ENCODE measurements at places on chromosomes 13 and 19.

DNA sequence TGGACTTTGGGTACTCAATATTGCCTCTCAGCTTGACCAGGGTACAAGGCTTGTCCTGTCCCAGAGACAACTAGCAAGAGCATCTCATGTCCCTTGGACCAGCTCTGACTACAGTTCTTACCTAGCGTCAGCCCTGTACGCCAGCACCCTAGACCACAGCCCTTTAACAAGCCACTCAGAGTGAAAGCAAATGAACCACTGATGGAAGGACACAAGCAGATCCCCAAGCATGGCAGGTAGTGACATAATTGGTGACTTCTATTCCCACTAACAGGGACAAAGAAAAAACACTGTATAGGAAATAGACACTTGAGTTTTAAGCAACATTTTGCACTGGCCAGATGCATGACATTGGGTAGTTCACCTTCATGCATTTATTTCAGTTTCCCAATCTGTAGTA is 8.8 kb upstream of the LRCH1 start:
- DNase-seq, result no peak

DNA sequence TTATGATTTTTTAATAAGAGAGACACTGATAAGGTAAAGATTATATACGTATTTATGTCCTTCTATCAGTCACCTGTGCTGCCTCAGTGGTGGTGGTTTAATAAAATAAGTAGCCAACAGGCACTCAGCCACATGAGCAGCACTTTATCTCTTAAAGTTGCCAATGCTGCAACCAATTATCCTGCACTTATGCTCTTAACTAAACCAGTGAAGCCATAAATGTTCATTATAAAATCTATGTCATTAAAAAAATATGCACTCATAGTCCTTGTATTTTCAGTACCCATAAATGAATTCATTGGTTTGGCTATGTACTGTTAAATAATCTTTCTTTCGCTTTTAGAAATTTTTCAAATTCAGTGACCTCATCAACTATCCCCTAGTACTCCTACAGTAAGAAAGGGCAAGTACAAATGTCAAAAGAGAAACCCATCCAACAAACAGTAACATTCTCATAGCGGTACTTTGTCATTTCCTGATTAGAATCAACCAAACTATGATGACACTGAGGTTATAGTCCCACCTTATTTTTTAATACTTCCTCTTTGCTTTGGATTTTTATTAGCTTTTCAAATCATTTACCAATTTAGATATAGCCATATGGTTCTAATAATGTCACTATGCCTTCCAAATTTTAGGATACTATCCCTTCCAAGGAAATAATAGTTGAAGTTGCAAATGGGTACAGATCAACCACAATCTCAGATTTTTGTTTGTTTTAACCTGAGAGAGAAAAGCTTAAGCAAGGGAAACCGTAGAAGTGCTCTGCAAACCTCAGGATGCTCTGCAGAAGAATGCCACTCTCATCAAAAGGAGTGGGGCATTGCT is 190.9 kb downstream of the KLF12 start:
- no peak for DNase-seq

GRCh38 chr13:65875031-65875430 is 1355.1 kb downstream of the PCDH9 start:
- no peak for DNase-seq

GRCh38 chr13:50923272-50923671 is 13.7 kb downstream of the RNASEH2B start:
- peak; percentile 27 for DNase-seq

GRCh38 chr13:78139765-78140164 is 221.1 kb upstream of the EDNRB start:
- no peak for DNase-seq

- DNase-seq, result no peak
Measured at GRCh38 chr19:7818806-7819205, 11.2 kb upstream of the EVI5L start.

DNA sequence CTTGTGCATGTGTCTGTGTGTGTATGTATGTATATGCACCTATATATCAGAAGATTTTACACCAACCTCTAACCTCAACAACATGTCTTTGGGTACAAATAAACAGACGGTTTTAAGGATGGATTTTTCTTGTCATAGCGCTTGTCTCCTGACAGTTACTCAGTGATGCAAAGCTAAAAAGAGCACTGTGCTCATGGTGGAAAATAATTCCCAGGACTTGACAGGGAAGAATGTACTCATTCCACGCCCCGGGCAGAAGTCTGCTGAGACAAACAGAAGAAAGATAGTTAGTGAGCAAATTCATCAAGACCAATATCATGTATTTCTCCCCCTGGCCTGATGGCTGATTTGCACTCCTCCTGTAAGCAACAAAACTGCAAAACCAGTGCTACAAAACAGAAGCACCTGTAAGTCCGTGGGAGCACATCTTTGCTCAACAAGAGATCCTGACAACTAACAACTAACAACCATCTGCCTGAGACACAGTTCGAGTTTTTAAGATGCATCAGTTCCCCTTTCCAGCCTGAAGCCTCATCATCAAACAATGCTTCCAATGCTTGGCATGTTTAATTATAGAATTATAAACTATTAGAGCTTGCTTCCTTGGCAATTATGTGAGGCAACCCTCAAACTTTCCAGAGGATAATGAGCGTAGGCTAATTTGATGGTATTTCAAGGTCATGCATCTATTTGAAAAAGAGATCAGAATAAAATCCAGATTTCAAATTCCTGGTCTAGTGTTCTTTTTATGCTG is 812.7 kb upstream of the MIR17HG start:
- DNase-seq, result no peak

- DNase-seq, result no peak
Measured at GRCh38 chr13:30715837-30716236, 19.5 kb upstream of the ALOX5AP start.

DNA sequence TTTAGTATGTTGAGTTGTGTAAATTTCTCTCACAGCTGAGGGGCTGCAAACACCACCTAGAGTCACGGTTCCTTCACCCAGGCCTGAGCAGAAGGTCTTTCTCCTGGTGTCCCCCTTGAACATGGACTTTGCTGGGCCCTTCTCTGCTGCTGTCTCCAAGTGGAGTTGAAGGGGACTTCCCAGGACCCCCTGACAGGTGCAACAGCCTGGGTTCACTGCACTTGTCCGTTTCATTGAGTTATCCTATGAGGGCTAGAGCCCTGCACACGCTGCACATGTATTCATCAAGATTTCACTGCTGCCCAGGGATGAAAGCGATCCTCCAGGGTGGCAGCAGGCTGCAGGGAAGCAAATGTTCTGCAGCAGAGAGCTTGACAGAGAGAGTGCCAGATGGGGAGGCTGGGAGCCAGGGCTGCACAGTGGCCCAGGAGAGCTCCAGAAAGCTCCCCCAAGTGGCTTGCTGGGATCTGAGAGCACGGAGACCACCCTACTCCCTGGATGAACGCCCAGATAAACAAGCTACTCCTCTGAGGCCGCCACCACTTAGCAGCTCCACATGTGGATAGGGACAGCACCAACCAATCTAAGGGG is 10.3 kb downstream of the TMEM272 start:
- DNase-seq, result no peak

DNA sequence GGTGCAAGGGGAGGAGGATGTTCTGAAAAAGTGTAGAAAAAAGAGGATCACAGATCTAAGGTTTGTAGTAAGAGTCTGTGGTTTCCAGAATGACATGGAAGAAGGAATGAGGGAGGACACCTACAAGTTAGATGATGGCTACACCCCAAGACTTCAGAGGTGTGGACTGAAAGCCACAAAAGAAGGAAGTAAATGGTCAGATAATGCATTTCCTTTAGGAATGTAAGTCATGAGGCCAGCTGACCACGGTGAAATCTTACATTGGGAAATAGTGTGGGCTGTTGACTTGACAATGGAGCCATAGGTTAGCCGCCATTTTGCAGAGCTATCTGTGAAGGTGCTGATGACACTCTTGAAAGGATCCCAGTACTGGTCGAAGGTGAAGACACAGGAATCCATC is 25.3 kb upstream of the FBXO27 start:
- DNase-seq, result peak; percentile 34

GRCh38 chr13:23468811-23469210 is 35.3 kb upstream of the SACS start:
- no peak for DNase-seq

GRCh38 chr13:50015258-50015657 is at the start of gene KCNRG:
TSS of gene KCNRG (plus strand) at chr13:50015444. CDS start at chr13:50015494, 50 bp downstream.
- no peak for DNase-seq

DNA sequence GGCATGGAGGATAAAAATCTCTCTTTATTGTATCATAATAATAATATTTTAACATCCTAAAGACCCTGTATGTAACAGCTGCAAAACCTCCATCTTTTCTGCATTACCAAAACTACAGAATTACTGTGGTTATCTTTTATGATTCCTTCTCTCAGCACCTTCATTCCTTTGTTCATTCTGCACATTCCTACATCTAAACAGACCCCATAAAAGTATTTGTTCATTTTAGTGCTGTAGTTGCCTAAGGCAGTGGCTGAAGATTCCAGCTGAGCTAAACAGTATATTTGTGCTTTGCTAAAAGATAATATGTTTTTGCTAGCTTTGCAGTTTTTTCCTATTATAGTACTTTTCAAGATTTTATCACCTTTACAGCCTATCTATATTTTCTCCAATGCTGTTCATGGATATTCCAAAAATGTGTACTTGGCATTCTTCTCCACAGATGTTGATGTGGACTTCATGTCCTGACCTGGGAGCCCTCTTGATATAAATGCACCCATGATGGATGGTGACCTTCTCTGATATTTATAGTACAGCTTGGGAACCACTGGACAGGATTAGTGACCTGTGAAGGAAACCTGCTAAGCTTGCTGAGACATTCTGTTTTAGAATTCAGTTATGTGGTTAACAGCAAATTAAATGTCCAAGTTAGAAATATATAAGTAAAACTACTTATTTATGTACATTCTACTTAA is 2832.9 kb upstream of the PCDH20 start:
- no peak for DNase-seq

DNA sequence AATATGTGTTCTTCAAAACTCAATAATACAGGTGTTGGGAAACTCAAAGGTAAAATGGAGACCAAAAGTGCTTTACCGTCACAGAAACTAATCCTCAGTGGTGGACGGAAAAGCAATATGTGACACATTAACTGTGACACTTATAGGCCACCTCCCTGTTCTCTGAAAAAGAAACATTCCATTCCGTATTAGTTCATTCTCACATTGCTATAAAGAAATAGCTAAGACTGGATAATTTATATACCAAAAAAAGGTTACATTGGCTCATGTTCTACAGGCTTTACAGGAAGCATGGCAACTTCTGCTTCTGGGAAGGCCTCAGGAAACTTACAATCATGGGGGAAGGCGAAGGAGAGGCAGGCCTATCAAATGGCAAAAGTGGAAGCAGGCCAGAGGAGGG is 435.3 kb upstream of the HTR2A start:
- no peak for DNase-seq

DNA sequence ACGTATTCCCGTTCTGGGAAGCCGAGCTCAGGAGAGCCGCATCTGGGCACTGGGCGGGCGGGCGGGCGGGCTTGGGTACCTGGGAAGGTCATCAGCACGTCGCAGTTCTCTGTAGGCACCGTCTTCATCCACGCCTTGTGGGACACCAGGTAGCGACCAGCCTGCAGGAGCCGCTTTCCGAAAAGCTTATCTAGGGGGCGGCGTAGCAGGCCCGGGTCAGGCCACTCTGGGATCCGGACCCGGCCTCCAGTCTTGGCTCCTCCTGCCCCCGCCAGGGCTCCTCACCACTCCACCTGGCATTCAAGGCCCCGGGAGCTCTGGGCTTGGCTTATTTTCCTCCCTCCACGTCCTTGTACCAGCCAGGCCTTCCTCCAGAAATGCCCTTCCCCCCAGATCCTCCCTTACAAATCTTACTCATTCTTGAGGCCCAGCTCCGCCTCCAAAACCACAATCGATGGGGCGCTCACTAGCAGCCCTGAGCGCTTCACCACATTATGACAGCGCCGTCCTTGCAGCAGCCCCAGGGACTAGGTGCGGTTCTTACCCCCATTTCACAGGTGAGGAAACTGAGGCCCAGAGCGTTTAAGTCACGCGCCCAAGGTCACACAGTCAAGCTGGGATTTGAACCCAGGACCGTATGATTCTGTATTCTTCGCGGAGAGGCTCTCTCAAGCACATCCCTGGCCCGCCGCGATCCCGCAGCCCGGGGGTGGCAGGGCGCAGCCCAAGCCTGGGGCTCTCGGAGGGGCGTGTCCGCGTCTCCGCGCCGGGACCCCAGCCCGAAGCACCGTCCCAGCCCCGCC is 843 bp downstream of the ANO8 start:
- peak; percentile 55 for DNase-seq

- peak; percentile 56 for DNase-seq
Measured at GRCh38 chr19:38452430-38453366, 19.2 kb downstream of the RYR1 start.

DNA sequence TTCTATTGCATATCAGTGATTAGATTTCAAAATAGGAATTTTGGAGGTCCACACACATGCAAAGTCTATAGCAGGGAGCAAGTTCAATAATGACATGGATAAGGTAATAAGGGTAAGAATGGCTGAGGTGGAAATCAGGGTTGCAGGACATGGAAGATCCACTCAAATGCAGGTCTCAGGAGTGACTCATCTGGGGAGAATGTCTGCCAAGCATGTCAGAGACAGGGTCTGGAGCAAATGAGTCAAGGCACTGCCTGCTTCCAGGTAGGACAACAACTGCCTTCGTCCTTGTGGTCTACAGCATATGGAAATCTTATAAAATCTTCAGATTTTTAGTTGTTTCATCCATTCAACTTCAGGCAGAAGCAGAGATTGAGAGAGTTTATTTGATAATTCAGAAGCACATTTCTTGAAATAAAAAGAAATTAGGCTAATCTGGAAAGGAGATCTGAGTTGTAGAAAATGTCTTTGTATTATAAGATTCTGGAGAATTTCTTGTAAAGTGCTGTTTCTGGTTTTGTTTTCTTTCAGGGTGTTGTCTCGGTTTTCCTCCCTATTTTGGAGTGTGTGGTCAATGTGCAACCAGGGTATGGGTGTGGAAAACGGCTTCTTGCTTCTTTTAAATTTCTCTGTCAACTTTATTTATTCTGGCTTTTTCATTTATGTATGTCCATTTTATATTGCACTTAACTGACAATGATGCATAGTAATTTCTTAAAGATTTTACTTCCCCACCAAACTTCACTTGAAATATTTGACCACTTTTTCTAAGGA is 748.8 kb downstream of the LIG4 start:
- no peak for DNase-seq

- DNase-seq, result no peak
Measured at GRCh38 chr19:24004166-24004565, 82.8 kb upstream of the ZNF254 start.

GRCh38 chr19:14480700-14481079 is 5.5 kb upstream of the PTGER1 start:
- DNase-seq, result no peak

DNA sequence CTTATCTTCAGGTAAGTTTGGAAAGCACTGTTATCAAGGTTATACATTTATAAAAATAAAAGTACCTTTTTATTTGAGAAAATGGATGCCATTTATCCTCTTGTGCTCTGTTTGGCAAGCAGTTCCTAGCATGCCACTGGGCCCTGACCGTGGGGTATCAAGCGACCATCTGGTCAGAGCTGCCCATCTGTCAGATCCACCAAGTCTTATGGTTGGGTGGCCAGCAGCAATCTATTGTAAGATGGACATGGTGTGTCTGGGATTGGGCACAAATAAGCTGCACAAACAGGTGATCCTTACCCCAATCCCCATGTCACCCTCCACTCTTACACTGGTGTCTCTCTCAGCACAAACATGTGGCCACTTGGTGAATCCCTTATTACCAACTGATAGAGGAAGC is 178.5 kb downstream of the DLEU7 start:
- no peak for DNase-seq

- peak; percentile 16 for DNase-seq
Measured at GRCh38 chr13:20231839-20232555, at the start of gene GJB6. TSS of gene GJB6 (minus strand) at chr13:20232319. CDS start at chr13:20223480, 8,839 bp downstream.

- DNase-seq, result no peak
Measured at GRCh38 chr19:47523473-47523872, 8.6 kb upstream of the NAPA start.

- peak; percentile 57 for DNase-seq
Measured at GRCh38 chr13:114149774-114150740, 17.6 kb upstream of the RASA3 start.
